ENCODE measurements at places on chromosomes 5 and 9. TPM values are rescaled to one million over a fixed set of nuclear protein-coding genes. Genes with fewer than 3 reads are reported as not detected.

DNA sequence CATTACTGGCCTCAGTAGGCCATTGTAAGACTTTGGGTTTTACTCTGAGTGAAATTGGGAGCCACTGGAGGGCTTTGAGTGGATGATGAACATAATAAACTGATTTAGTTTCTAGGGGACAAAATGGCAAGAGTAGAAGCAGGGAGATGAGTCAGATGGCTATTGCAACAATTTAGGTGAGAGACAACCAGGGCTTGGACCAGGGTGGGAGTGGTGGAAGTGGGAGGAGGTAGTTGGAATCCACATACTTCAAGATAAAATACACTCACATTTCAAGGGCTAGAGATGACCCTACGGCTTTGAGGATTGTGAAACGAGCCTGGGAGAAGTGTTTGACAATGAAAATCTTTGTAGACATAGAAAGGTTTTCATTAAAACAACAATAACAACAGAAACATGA, 136.3 kb downstream of the ACTBL2 start:
- DNase-seq, result no peak

DNA sequence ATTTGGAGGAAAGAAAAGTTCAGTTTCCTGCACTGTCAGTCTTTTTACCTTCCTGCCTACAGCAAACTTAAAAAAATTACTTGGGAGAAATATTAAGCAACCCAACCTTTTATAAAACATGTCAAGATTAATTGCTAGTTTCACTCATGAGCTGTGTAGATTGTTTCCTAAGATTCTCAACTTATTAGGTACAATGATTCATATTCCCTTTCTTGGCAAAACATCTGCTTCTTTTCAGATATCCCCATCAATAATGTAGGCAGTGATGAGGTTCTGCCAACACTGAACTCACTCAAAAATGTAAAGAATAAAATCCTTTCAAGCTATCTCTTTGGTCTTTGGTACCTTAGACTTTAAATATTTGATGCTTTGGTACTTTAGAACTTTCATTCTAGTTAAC, 56.0 kb downstream of the ISL1 start:
- DNase-seq, result no peak

GRCh38 chr9:84228130-84228720, 112.3 kb downstream of the SLC28A3 start:
- DNase-seq, result no peak

DNA sequence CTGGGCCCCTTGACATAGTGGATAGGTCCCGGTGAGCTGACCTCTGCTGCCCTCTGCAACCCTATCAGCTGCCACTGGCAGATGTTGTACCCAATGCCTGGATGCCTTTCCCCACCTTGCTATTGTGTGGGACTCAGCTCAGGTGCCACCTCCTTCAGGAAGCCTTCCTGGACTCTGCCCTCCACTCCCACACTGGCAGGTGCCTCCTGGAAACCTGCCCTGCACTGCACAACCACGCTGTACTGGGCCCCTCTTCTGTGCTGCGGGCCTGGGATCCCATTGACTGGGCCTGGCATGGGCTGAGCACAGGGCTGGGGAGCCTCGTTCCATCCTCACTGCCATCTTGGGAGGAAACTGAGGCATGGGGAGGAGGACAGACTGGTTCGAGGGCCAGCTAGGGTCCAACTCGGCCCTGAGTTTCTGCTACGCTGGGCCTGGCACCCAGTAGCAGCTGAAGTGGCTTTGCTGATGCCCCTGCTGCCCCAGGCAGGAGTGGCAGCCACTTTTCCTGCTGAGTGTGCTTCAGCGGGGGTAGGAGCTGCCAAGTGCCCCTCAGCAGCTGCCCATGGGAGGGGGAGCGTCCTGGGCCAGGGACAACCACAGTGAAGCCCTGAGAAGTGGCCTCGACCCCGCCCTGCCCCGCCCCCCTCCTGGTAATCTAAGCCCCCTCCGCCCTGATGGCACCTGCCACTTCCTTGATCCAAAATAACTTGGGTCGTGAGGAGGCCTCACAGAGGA, 1.3 kb downstream of the AK1 start:
- DNase-seq, result no peak

GRCh38 chr5:170078458-170078857, 27.2 kb upstream of the FOXI1 start:
- no peak for DNase-seq

DNA sequence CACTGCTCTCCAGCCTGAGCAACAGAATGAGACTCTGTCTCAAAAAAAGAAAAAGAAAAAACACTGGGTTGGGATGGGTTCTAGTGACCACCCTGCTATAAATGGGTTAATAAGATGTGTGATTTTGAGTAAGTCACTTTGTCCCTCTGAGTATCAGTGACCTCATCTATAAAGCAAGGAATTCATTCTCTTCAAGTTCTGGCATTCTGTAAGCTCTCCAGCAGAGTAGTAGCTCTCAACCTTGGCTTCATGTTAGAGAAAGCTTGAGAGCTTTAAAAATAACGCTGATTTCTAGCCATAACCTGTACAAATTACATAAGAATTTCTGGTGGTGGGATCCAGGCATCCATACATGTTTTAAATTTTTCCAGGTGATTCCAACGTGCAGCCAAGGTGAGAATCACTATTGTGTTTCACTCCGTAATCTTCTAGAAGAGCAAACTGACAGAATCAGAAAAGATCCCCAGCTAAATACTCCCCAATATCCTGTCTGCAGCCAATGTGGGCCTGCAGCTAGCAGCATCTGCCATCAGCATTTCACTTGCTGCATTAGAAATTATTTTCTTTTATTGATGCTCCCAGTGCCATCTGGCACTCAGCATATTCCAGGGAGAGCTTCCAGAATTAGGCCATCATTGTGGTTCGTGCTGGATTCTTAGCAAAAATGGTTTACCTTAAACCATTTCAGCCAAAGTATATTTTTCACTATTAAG, 109.4 kb downstream of the FEM1C start:
- no peak for DNase-seq

The ADGRD2 gene
- 0.10 TPM for polyA plus RNA-seq

The NSG2 gene
- polyA plus RNA-seq, result 0.35 TPM

The POU5F2 gene
- 0.08 TPM for polyA plus RNA-seq

The GRM6 gene
- 1.9 TPM for polyA plus RNA-seq
